Heart left ventricle (tissue), 16 donors: ENCODE measurements at places on chromosomes 13 and 19. TPM values are rescaled to one million over a fixed set of nuclear protein-coding genes. Genes with fewer than 3 reads are reported as not detected.
A peak's percentile ranks its signal among the peaks of the same experiment; 100 is the strongest.

DNA sequence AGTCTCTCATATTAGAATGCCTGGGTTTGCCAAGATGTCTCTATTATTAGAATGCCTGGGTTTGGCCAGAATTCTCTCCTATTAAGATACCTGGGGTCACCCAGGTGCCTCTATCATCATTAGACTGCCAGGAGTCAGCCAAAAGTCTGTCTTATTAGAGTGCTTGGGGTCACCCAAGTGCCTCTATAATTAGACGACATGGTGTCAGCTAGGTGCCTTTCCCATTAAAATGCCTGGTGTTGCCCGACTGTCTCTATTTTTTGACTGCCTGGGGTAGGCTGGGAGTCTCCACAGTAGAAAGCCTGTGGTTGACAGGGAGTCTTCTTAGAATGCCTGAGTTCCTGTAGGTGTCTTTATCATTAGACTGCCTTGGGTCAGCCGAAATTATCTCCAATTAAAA is 1536.6 kb downstream of the UQCRFS1 start:
- no peak overlapping the region for H3K4me3 ChIP-seq
- H3K4me1 ChIP-seq, result peaks cover 3% of the 10 kb centered on the region
- H3K27me3 ChIP-seq, result no peaks in the 10 kb centered on the region
- H3K36me3 ChIP-seq, result no peaks in the 10 kb centered on the region

- H3K4me1 ChIP-seq, result no peaks in the 10 kb centered on the region
- no peaks in the 10 kb centered on the region for H3K36me3 ChIP-seq
- no peak overlapping the region for H3K27ac ChIP-seq
- no peak for DNase-seq
- H3K27me3 ChIP-seq, result no peaks in the 10 kb centered on the region
- no peak overlapping the region for H3K4me3 ChIP-seq
Measured at GRCh38 chr13:50464349-50465251, 378.9 kb downstream of the DLEU7 start.

DNA sequence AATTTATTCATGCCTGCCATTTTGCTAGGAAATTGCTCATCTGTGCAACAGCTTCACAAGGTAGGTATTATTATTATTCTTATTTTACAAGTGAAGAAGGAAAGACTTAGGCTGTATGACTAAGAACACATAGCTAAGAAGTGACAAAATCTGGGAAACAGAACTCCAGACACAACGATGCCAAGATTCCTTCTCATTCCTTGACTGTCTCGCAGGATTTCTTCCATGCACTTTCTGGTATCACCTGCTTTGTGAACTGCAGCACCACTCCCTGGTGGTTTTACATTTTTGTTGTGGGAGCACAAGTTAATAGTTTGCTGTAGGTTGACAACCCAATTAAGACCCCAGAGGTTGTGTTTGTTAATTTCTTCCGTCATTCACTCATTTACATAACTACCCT is 188.5 kb downstream of the LACC1 start:
- no peak overlapping the region for H3K4me3 ChIP-seq
- DNase-seq, result no peak
- no peak overlapping the region for H3K27ac ChIP-seq
- no peaks in the 10 kb centered on the region for H3K4me1 ChIP-seq
- no peaks in the 10 kb centered on the region for H3K27me3 ChIP-seq
- no peaks in the 10 kb centered on the region for H3K36me3 ChIP-seq

GRCh38 chr13:26378116-26378515 is 124.2 kb downstream of the CDK8 start:
- H3K4me3 ChIP-seq, result no peak overlapping the region
- H3K27me3 ChIP-seq, result no peaks in the 10 kb centered on the region
- H3K4me1 ChIP-seq, result peaks cover 13% of the 10 kb centered on the region
- H3K36me3 ChIP-seq, result no peaks in the 10 kb centered on the region
- H3K27ac ChIP-seq, result no peak overlapping the region

GRCh38 chr19:33312065-33312464 is 9.7 kb upstream of the CEBPA start:
- H3K27me3 ChIP-seq, result peaks cover 29% of the 10 kb centered on the region
- DNase-seq, result no peak
- H3K27ac ChIP-seq, result no peak overlapping the region
- no peaks in the 10 kb centered on the region for H3K4me1 ChIP-seq
- H3K36me3 ChIP-seq, result no peaks in the 10 kb centered on the region

GRCh38 chr13:50016444-50016843 is 1.2 kb downstream of the KCNRG start:
- H3K27ac ChIP-seq, result peak overlapping the region; percentile 60
- peaks cover 49% of the 10 kb centered on the region for H3K36me3 ChIP-seq

GRCh38 chr13:112741185-112741755 is 51.4 kb downstream of the ATP11A start:
- no peaks in the 10 kb centered on the region for H3K36me3 ChIP-seq
- H3K4me3 ChIP-seq, result peak overlapping the region; percentile 7
- H3K4me1 ChIP-seq, result peaks cover 24% of the 10 kb centered on the region
- peak overlapping the region; percentile 81 for H3K27ac ChIP-seq
- DNase-seq, result no peak

- H3K27ac ChIP-seq, result no peak overlapping the region
- H3K4me3 ChIP-seq, result no peak overlapping the region
- no peaks in the 10 kb centered on the region for H3K36me3 ChIP-seq
- H3K27me3 ChIP-seq, result no peaks in the 10 kb centered on the region
Measured at GRCh38 chr19:7900401-7900870, 3.2 kb upstream of the MAP2K7 start.

GRCh38 chr13:41847216-41847615 is 113.7 kb downstream of the VWA8 start:
- DNase-seq, result no peak
- H3K36me3 ChIP-seq, result no peaks in the 10 kb centered on the region
- H3K4me3 ChIP-seq, result no peak overlapping the region
- H3K4me1 ChIP-seq, result peaks cover 11% of the 10 kb centered on the region

- H3K4me3 ChIP-seq, result no peak overlapping the region
- H3K36me3 ChIP-seq, result no peaks in the 10 kb centered on the region
- no peak for DNase-seq
- no peaks in the 10 kb centered on the region for H3K27me3 ChIP-seq
Measured at GRCh38 chr13:47917022-47917574, 84.0 kb downstream of the SUCLA2 start.

- no peak for DNase-seq
- no peaks in the 10 kb centered on the region for H3K36me3 ChIP-seq
- H3K4me3 ChIP-seq, result no peak overlapping the region
- H3K27me3 ChIP-seq, result no peaks in the 10 kb centered on the region
Measured at GRCh38 chr13:66530158-66530557, 700.0 kb downstream of the PCDH9 start.

- H3K36me3 ChIP-seq, result peaks cover 48% of the 10 kb centered on the region
- H3K4me1 ChIP-seq, result peaks cover 11% of the 10 kb centered on the region
- H3K27me3 ChIP-seq, result no peaks in the 10 kb centered on the region
- DNase-seq, result peak; percentile 64
- H3K27ac ChIP-seq, result peak overlapping the region; percentile 24
- H3K4me3 ChIP-seq, result no peak overlapping the region
Measured at GRCh38 chr19:42198676-42199439, 18.6 kb downstream of the DEDD2 start.

DNA sequence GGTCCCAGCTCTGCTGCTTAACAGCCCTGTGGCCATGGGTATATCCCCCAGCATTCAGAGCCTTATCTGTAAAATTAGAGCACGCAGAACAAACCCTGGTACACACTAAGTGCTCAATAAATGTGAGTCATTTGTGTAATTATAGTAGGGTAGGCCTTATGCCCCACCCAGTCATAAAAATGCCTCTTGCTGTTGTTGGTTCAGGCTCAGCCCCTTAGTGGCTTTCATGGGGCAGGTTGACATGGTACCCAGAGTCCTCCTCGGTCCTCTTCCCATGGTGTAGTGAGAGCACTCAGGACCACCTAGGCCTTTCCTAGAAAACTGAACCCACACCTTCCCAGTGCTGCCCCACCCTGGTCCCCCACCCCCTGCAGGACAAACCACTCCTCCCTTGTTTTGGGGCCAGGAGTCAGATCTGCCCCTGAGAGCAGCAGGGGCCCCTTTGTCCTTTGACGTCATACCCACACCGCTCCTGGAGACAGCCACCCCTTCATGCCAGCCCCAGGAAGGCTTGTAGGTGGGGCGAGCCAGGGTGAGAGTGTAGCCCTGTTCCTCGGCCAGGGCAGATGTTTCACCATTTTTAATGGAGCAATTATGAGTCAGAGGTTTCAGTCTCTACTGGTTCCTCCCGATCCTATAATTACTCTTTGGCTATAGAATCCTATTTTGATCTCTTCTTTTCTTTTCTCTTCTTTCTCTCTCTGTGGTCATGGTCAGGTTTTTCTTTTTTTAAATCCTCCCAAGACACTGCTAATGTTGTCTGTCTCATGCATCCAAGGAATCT is 36.8 kb downstream of the ACTN4 start:
- DNase-seq, result peak; percentile 91
- H3K27ac ChIP-seq, result peak overlapping the region; percentile 91
- no peaks in the 10 kb centered on the region for H3K27me3 ChIP-seq
- H3K4me1 ChIP-seq, result peaks cover 71% of the 10 kb centered on the region
- peak overlapping the region; percentile 19 for H3K4me3 ChIP-seq

DNA sequence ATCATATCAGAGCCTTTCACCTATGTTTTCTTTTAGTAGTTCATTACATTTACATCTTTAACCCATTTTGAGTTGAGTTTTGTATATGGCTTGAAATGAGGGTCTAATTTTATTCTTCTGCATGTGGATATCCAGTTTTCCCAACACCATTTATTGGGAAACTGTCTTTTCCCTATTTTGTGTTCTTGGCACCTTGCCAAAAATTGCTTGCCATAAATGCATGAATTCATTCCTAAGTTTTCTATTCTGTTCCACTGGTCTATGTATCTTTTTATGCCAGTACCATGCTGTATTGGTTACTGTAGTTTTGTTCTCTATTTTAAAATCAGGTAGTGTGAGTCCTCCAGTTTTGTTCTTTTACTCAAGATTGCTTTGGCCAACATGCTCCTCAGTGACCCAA is 144.0 kb upstream of the OBI1 start:
- H3K4me1 ChIP-seq, result no peaks in the 10 kb centered on the region
- H3K27me3 ChIP-seq, result no peaks in the 10 kb centered on the region
- no peak overlapping the region for H3K4me3 ChIP-seq
- no peaks in the 10 kb centered on the region for H3K36me3 ChIP-seq
- DNase-seq, result no peak
- H3K27ac ChIP-seq, result no peak overlapping the region

WTIP gene
- total RNA-seq, result 18.6 TPM

DNA sequence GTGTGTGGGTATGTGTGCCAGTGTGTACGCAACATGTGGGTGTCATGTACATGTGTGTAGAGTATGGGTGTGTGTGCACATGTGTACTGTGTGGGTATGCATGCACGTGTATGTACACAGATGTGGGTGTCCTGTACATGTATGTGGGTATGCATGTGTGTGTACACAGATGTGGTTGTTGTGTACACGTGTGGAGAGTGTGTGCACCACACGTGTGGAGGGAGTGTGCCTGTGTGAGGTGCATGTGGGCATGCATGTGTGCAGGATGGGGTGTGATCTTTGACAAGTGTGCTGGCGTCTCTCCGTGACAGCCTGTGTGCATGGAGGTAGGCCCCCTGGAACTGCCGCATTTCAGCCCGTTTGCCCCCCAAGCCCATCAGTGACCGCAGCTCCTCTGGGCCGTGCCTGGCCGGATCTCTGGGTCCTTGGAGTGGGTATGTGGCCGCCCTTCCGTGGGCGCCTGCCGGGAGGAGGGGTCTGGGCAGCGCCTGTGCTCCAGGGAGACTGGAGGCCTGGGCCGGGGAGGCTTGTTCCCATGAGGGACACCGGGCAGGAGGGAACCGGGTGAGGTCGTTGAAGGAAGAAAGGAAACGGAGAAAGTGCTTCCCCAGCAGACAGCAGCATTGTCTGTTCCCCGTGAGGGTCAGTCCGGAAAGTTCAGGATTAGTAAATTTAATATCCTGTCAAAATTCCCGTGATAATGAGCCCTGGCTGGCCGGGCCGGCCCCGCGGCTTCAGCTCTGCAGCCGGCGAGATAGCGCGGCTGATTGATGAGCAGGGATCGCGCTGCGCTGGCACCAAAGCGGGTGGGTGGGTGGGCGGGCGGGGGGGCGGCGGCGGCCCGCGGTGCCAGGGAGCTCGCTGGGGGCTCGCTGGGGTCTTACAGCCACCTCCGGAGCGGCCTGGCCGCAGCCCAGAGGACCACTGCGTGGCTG is 91.1 kb upstream of the SOX1 start:
- H3K4me3 ChIP-seq, result no peak overlapping the region
- no peak overlapping the region for H3K27ac ChIP-seq

GRCh38 chr13:28820099-28821051 is at the start of gene MTUS2:
Gene MTUS2 (plus strand): TSS chr13:28820339.
- no peaks in the 10 kb centered on the region for H3K36me3 ChIP-seq
- H3K4me3 ChIP-seq, result peak within 1 kb of the TSS; percentile 62
- peaks cover 27% of the 10 kb centered on the region for H3K27me3 ChIP-seq
- H3K4me1 ChIP-seq, result no peaks in the 10 kb centered on the region
- no peak for DNase-seq

DNA sequence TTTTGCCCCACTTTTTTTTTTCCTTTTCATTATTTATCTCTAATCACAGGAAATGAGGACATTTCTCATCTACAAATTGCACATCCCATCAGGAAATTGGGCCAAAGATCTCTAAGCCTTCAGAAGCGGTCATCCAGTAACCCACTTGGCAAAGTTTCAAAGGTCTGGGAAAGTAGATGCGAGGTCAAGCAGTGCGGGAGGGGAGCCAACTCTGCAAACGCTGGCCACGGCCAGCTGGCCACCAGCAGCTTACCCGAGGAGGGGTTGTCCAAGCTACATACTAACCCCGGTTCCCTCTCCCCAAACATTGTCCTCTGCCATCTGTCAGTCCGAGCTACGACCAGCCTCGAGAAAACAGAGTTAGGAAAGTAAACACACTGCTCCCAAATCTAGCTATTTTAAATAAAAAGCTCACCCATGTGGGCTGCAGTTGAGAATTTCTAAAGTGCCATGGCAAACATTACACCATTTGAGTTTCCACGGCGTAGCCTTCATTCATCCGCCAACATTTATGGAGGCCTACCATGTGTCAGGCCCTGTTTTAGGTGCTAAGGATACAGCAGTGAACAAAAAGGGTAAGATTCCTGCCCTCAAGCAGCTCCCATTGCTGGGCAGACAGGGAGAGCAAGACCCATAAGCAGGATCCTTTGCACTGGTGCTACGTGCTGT is 11.5 kb downstream of the FFAR2 start:
- no peaks in the 10 kb centered on the region for H3K36me3 ChIP-seq
- DNase-seq, result no peak
- H3K4me1 ChIP-seq, result peaks cover 3% of the 10 kb centered on the region
- H3K27ac ChIP-seq, result no peak overlapping the region
- no peak overlapping the region for H3K4me3 ChIP-seq

PCDH17 gene
- total RNA-seq, result 2.0 TPM

CGB1 gene
- not detected for total RNA-seq

ATP4B gene
- not detected for total RNA-seq

MVB12A gene
- 11.8 TPM for total RNA-seq

SHISA7 gene
- not detected for total RNA-seq

- DNase-seq, result no peak
- H3K27me3 ChIP-seq, result no peaks in the 10 kb centered on the region
- no peak overlapping the region for H3K4me3 ChIP-seq
- no peak overlapping the region for H3K27ac ChIP-seq
- peaks cover 5% of the 10 kb centered on the region for H3K4me1 ChIP-seq
Measured at GRCh38 chr13:32142956-32143375, 111.4 kb downstream of the FRY start.

CD70 gene
- total RNA-seq, result not detected

- peak overlapping the region; percentile 24 for H3K27ac ChIP-seq
- peaks cover 11% of the 10 kb centered on the region for H3K4me1 ChIP-seq
- no peaks in the 10 kb centered on the region for H3K36me3 ChIP-seq
- H3K27me3 ChIP-seq, result no peaks in the 10 kb centered on the region
- H3K4me3 ChIP-seq, result no peak overlapping the region
Measured at GRCh38 chr13:75770592-75771011, 134.5 kb downstream of the LMO7 start.

GRCh38 chr13:84136582-84136981 is 254.3 kb upstream of the SLITRK1 start:
- no peaks in the 10 kb centered on the region for H3K27me3 ChIP-seq
- no peaks in the 10 kb centered on the region for H3K36me3 ChIP-seq
- no peak overlapping the region for H3K4me3 ChIP-seq

GIPR gene
- total RNA-seq, result 0.75 TPM
